ENCODE measurements at places on chromosomes 4 and X. TPM values are rescaled to one million over a fixed set of nuclear protein-coding genes. Genes with fewer than 3 reads are reported as not detected.
A peak's percentile ranks its signal among the peaks of the same experiment; 100 is the strongest.

- DNase-seq: no peak
These were observed 99.5 kb downstream of the ANK2 start for GRCh38 chr4:113148925-113149324.

- DNase-seq: no peak
These were observed 71.4 kb upstream of the STIM2 start for GRCh38 chr4:26789208-26789607.

Gene ABCE1
- total RNA-seq: 130 TPM

- no peak for DNase-seq
These were observed 5.1 kb downstream of the PPP1R2C start for GRCh38 chrX:42772874-42773273.

DNA sequence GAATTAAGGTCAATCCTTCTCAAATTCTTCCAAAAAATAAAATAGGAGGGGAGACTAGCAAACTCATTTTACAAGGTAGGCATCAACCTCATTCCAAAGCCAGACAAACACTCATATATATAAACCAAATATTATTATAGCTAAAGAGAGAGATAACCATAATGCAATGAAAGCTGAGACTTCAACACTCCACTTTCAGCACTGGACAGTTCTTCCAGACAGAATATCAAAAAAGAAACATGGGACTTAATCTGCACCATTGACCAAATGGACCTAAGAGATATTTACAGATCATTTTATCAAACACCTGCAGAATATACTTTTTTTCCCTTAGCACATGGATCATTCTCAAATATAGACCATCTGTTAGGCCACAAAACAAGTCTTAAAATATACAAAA is 15.5 kb upstream of the EDA2R start:
- no peak for DNase-seq

Gene CT45A3
- not detected for total RNA-seq

DNA sequence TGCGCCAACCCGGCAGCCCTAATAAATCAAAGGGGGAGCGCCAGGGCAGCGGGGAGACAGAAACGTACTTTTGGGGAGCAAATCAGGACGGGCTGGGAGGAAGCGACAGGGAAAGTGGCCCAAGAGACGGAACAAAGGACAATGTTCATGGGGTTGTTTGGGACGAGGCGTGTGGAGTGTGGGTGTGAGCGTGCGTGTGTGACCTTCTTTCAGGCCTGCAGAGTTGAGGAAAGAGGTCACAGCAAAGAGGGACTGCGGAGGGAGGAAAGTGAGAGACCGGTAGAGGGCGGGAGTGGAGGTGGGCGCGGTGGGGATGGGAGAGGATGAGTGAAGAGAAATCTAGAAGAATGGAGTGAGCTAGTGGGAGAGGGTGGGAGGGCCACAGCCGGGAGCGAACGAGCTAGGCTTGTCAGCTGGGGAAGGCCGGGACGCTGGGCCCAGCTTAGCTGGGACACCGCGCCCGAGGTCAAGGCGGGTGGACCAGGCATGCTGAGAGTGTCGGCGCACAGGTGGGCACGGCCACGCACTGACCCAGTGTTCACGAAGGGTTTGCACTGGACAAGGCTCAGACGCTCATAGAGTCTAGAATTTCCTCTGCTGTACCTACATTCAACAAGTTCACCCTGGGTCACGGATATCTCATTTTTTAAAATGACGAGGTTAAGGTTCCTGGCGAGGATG is 14.7 kb upstream of the PITX2 start:
- DNase-seq: peak; percentile 27

GRCh38 chrX:110086162-110086915 is 83.4 kb downstream of the TMEM164 start:
- peak; percentile 17 for DNase-seq

DNA sequence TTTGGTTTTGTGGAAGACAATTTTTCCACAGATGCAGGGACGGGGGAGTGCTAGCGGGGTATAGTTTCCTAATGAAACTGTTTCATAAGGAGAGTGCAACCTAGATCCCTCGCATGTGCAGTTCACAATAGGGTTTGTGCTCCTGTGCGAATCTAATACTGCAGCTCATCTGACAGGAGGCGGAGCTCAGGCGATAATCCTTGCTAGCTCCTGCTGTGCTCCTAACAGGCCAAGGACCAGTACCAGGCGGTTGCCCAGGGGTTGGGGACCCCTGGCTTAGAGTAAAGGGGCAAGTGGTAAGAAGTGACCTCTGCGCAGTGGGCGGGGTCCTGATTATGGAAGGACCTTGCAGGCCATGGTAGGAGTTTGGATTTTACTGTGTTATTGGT is 3.8 kb downstream of the SCML1 start:
- no peak for DNase-seq

Gene SPANXA2
- not detected for total RNA-seq

Gene SLC25A43
- 41.1 TPM for total RNA-seq

DNA sequence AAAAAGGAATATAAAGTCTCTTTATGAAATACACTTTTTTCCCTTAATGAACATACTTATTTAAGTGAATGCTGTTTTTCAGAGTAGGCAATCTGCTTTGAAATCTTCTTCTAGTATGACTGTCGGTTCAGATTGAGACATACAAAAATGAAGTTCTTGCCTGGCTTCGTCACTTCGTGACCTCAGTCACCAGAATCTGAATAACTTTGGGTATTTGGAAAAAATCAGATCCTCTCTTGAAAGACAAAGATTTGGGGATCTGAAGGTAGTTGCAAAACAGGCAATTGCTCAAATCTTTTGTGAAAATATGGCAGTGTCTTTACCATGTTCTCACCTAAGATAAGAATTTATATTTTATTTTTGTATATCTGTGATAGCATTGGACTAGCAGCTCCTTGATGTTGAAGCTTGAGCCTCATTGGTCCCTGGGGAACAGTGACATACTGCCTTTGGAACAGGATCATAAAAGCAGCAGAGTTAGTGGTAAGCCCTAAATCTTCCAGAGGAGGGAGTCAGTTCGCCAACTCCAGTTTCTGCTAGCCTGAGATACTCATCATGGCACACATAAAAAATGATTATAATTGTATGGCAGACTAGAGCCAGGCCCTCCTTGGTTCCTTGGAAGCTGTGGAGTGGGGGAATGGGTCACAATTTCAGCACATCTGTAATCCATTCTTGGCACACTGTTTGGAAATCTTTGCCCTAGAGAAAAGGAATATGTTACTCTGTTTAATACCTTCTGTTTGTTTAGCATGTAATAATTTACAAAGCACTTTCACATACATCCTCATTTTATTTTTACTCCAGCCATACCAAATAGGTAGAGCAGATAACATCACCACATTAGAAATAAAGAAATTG is 5.0 kb downstream of the ARFIP1 start:
- peak; percentile 84 for DNase-seq

Gene ARHGEF6
- 5.9 TPM for total RNA-seq

- DNase-seq: no peak
These were observed 159.6 kb downstream of the STIM2 start for GRCh38 chr4:27020203-27020602.

Gene IL21
- total RNA-seq: not detected

- DNase-seq: peak; percentile 66
These were observed 3.7 kb upstream of the RAB9A start for GRCh38 chrX:13685126-13685763.

- DNase-seq: no peak
These were observed 92.4 kb downstream of the ATRX start for GRCh38 chrX:77693594-77693993.

GRCh38 chr4:41294445-41295062 is 37.8 kb downstream of the UCHL1 start:
- no peak for DNase-seq

DNA sequence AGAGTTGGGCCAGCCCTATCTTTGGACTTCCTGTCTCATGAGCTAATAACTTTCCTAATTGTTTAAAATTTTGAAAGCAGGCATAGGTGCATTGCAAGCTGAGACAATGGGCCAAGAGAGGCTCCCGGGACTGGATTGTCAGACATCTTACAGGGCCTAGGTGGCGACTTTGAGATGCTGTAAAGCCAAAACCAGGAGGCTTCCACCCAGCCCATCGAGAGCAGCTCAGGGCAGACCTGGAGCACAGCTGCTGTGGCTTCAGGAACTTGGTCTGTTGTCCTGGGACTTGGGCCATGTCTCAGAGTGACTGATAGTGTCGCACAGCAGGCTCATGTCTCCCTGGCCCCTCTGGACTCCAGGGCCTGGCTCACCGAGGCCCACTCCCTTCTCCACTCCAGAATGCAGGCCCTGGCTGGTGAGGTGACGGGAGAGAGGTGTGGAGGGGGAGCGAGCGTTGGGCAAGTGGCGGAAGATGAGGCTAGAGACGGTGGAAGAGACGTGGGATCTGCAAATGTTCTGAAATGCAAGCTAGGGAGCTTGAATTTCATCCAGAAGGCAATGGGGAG is 24.1 kb upstream of the MTM1 start:
- DNase-seq: no peak

- DNase-seq: no peak
These were observed 673.6 kb upstream of the INTU start for GRCh38 chr4:126959056-126959745.

Gene SYNPO2
- total RNA-seq: 4.3 TPM

- peak; percentile 49 for DNase-seq
These were observed 112.6 kb downstream of the ANK2 start for GRCh38 chr4:113162089-113162488.

Gene TMSB15B
- 1.4 TPM for total RNA-seq

- no peak for DNase-seq
These were observed 9.1 kb downstream of the USP51 start for GRCh38 chrX:55480390-55481062.

Gene SPANXN4
- total RNA-seq: not detected

Gene NEXMIF
- not detected for total RNA-seq

GRCh38 chrX:118182025-118182424 is 65.4 kb upstream of the KLHL13 start:
- DNase-seq: peak; percentile 7

- peak; percentile 52 for DNase-seq
These were observed 325.0 kb downstream of the FBXO8 start for GRCh38 chr4:173958445-173958844.

Gene GC
- not detected for total RNA-seq

Gene RBM41
- total RNA-seq: 23.3 TPM

- DNase-seq: peak; percentile 91
These were observed 4.9 kb downstream of the PRDM8 start for GRCh38 chr4:80202190-80202711.

DNA sequence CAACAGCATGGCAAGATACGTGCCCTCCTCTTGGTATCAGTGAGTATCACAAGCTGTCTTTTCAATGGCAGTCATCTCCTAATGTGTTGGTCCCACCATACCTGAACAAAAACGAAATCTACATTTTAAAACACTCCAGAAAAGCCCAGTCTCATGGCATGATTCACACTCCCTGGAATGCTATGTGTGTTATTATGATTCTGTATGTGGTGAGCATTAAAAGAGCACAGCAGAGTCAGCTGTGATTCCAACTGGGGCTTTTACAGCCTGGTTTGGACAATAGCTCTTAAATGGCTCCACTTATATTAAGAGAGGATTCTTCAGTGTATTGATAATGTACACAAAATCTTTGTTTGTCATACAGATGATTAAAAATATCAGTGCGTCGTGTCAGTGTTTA is 274.1 kb upstream of the GK2 start:
- DNase-seq: peak; percentile 2

- DNase-seq: no peak
These were observed 294.6 kb upstream of the NRK start for GRCh38 chrX:105527759-105528158.
